Breast epithelium (tissue), 4 donors: ENCODE measurements at places on chromosomes 7 and 10. TPM values are rescaled to one million over a fixed set of nuclear protein-coding genes. Genes with fewer than 3 reads are reported as not detected.

GRCh38 chr7:2953588-2954407 is 89.9 kb downstream of the CARD11 start:
- DNase-seq: peak; percentile 10

- no peak for DNase-seq
These were observed 1066.3 kb downstream of the CNTNAP2 start for GRCh38 chr7:147182874-147183273.

DNA sequence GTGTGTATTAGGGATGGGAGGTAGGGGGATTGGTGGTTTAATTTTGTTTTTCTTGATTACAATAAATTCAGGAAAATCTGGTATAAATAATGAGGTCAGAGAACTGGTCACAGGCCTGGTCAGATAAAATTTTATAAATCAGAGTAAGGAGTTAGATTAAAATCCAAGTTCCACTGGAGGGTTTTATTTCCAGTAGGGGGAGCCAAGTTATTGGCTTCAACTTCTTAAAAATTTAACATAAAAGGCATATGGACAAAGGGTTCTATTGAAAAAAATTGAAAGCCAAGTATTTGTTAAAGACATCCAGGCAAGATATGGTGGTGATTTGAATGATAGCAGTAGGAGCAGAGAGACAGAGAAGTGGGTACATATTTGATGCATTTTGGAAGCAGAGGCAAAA is 763.3 kb downstream of the SORCS1 start:
- DNase-seq: no peak

- no peak for DNase-seq
These were observed 2.3 kb upstream of the PNPLA8 start for GRCh38 chr7:108528183-108528712.

DNA sequence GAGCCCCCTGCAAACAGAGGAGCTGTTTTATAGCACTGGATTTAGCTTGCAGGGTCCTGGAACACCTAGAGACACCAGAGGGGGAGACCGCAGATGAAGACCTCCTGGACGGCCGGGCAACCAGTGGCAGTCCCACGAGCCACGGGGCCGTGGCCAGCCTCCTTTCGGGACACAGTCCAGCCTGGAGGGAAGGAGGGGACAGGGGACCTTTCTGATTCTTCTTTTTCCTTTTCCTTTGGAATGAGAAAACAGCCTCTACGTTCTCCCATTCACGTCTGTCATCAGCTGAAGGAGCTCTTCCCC is 35.4 kb upstream of the FAM20C start:
- DNase-seq: no peak

GRCh38 chr10:1373287-1373686 is 317.1 kb downstream of the WDR37 start:
- no peak for DNase-seq

DNA sequence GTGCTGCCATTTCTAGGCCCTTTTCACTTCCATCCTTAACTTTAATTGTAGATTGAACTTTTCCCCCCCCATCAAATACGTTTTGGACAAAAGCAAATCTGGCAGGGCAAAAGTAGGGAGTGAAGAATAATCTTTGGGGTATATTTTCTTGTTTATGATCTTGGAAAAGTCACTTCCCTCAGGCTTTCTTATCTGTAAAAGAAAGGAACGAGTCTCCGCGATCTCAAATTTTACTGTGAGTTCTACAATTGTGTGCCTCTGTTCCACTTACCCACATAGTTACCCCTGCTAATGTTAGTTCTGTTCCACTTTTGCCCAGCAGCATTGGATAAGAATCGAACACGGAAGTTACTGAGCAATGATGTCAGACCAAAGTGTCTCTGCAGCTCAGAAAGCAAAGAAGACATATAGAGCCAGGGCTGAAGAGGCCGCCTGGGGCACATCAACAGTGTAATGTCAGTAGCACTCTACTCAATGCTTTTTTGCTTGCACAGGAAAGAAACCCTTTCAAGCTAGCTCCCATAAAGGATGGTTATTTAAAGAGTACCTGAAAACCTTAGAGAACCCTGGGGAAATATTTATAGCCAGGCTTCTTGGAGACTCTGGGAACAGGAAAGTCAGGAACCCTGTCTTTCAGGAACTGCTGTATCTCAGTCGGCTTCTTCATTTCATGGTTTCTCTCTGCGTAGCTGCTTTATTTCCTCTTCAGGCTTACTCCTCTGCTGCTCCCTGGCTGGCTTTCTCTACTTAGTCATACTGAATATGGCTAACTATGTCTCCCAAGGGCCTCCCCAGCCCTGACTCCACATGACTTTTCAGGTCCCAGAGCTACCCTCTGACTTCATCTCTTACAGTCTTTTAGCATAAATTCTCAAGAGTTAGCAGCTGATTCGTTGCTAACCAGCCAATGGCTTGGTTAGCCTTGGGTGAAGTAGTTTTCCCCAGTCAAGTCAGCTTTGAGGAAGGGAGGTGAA is 123.7 kb upstream of the FAM3C start:
- no peak for DNase-seq

- no peak for DNase-seq
These were observed 57.0 kb downstream of the ZNF277 start for GRCh38 chr7:112263519-112263918.

The KLF14 gene
- 0.15 TPM for total RNA-seq

- no peak for DNase-seq
These were observed 5.0 kb upstream of the PAPOLB start for GRCh38 chr7:4866528-4867496.

GRCh38 chr7:105367458-105367857 is 21.3 kb downstream of the SRPK2 start:
- no peak for DNase-seq

GRCh38 chr10:59976909-59977308 is 70.6 kb upstream of the CCDC6 start:
- DNase-seq: no peak

The PDGFA gene
- total RNA-seq: 33.4 TPM

DNA sequence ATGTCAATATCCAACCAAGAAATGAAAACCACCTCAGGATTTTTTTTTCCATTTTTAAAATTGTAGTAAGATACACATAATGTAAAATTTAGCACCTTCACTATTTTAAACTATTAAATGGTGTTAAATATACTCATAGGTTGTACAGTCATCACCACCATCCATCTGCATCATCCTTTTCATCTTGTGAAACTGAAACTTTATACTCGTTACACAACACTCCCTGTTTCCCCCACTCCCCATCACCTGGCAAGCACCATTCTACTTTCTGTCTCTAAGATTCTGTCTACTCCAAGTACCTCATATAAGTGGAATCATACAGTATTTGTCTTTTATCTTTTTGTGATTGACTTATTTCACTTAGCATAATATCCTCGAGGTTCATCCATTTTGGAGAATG is 335.2 kb upstream of the NPSR1 start:
- no peak for DNase-seq

The LRRTM3 gene
- not detected for total RNA-seq

The KCNH2 gene
- total RNA-seq: 0.16 TPM

GRCh38 chr10:125092564-125093031 is 67.8 kb downstream of the CTBP2 start:
- no peak for DNase-seq

- DNase-seq: no peak
These were observed 266.3 kb downstream of the PPP1R3A start for GRCh38 chr7:113652501-113652900.

The VSTM4 gene
- total RNA-seq: 17.3 TPM

The RAMP3 gene
- total RNA-seq: 11.7 TPM

The APBB1IP gene
- 6.2 TPM for total RNA-seq

The CARD11 gene
- 2.0 TPM for total RNA-seq

DNA sequence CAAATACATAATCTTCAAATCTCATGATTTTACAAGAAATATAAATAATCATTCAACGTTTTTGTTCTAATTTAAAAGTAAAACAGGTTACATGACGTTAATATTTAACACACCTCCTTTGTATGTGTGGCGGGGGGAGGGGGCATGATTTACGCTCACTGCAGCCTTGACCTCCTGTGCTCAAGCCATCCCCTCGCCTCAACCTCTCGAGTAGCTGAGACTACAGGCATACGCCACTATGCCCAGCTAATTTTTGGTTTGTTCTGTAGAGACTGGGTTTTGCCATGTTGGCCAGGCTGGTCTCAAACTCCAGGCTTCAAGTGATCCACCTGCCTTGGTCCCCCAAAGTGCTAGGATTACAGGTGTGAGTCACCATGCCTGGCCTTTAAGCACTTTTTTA is 7.2 kb upstream of the CACNA2D1 start:
- DNase-seq: no peak

DNA sequence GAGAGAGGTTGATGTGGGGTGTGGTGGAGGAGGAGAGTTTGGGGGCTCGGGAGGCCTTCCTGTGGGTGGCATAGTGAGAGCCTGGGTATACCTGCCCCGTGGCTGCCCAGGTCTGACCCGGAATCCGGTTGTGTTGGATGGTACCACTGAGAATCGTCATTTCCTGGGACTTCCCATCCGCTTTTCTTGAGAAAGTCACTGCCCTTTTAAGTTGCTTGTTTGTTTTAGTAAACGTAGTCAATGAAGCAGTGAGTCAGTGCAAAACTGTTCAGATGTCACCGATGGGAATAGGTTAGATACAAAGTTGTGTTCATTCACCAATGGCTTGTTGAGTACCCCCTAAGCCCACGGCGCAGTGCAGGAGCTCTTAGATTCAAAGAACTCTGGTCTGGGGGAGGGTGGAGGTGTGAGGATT is 285.8 kb downstream of the CAMK1D start:
- DNase-seq: no peak

- no peak for DNase-seq
These were observed 135.2 kb upstream of the PRSS1 start for GRCh38 chr7:142614116-142614515.

- DNase-seq: no peak
These were observed 155.4 kb upstream of the ITGB1 start for GRCh38 chr10:33113466-33113865.

- DNase-seq: no peak
These were observed 1.1 kb downstream of the P4HA1 start for GRCh38 chr10:73095481-73096021.

DNA sequence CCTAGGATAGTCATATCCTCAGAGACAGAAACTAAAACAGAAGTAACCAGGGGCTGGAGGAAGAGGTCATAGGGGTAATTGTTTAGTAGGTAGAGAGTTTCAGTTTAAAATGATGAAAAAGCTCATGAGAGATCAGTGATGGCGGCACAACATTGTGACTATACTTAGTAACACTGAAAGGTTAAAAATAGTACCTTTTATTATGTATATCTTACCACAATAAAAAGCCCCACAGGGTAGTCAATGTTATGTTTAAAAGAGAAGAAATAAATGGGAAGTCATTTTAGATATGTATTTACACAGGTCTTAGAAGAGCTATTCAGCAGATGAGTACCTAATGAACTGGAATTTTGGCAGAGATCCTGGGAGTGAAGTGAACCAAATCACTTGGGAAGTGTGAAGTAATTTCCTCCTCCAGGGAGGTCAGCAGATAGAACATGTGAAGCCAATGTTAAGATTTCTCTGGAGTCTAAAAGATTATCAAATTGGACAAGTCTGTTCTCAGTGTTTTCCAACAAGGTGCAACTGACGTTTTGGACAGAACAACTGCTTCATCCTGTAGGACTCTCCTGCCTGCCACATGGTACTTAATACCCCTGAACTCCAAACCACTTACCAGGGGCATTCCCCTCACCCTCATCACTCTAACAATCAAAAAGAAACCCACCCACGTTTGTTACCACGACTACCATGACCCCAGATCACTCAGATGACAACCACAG is 6.4 kb downstream of the CDCA7L start:
- no peak for DNase-seq

- peak; percentile 49 for DNase-seq
These were observed 1.9 kb downstream of the GRID1 start for GRCh38 chr10:86364491-86365345.

DNA sequence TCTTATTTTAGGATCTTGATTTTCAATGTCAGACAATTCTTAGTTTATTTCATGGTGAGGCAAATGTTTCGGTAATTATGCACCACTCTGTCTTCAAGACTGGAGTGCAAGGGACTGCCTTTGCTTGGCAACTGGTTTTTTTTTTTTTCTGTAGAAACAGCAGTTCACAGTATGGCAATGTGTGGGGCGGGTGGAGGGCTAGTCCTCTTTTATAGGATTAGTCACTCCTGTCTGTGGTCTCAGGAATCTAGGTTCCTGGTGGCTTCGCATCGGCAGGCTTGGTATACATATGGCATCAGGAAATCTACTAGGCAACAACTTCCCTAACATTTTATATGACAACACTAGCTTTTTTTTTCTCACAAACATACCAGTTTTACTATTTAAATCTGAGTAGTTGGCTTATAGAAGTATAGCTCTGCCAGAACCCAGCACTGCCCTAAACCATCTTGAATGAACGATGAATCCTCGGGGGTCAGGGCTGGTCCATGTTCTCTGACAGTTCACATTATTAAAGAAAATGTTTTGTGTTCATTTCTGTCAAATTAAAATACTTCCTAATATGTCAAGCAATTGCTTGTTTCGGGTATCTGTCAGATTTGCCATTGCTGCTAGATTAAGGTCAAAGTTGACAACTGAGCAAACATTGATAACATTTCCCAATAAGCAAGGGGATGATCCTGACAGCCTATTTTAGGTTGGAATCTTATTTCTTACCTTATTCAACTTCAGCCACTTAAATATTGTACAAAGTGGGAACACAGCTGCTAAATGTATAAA is 289.7 kb upstream of the VSTM2A start:
- no peak for DNase-seq

The MINPP1 gene
- total RNA-seq: 22.0 TPM

DNA sequence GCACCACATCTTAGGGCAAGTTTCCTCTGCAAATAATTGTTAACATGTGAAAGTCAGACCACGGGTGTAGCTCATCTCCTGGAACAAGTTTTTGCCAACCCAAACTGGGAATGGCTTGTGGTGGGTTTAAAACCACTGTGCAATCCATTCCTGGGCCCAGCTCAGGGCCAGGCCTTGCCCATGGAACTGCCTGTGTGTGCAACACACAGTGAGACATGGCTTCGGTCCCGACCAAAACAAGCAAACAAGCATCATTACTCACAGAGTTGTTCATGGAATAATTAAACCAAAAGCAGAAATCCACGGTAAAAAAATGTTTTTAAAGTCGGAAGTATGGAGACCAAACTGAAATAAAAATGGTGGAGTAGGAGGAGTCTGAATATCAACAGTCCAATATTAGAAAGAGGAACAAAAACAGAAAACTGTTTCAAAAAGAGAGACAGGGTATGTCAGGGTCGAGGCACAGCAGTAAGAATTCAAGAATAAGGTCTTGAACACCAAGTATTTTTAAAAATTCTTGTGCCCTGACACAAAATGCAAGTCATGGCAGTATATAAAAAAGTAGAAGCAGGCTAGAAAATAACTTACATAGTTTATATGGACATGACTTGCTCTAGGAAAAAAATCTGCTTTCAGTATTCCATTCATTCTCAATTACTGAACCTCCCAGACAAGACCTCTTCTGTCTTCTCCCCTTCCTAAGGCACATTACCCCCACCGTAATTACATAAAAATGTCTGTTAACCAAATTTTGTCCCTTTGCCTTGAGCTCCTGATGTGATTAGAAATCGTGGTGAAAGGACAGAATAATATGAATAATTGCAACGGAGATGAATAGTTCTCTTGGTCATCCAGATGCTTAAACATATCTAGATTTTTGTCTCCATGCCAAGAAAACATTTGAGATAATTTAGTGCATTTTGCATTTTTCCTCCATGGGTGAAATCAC is 88.4 kb downstream of the FAS start:
- DNase-seq: no peak
